ENCODE measurements at places on chromosomes 13 and 19.

DNA sequence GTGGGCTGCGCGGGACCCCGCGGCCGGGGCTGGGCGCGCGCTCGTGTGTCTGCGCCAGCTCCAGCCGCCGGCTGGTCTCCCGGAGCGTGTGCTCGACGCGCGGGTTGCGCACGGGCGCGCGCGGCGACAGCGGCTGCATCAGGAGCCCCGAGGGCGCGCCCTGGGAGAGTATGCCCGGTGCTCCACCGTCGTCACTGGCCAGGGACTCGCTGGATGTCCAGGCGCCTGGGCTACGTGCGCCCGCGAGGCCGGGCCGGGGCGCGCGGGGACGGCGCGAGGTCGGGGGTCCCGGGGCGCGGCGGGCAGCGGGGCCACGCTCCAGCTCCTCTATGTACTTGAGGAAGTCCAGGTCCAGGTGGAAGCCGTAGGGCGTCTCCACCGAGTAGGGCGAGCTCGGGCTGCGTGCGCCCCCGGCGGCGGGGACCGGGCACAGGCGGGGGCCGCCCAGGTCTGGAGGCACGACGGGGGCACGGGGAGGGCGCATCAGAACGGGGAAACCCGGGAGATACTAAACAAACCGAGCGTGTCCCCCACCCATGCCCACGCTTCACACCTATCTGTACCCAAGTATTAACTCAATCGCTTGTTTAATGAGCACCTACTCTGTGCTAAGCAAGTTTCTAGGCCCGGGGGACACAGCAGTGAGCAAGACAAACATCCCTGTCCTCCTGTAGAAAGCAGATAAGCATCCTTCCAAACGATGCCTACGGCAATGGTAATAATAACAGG is 7.6 kb downstream of the KANK3 start:
- DNase-seq, result no peak

- DNase-seq, result peak; percentile 62
These were observed 3.4 kb downstream of the ITGBL1 start for GRCh38 chr13:101455863-101456262.

GRCh38 chr19:21568816-21569493 is 63.6 kb downstream of the ZNF429 start:
- no peak for DNase-seq

DNA sequence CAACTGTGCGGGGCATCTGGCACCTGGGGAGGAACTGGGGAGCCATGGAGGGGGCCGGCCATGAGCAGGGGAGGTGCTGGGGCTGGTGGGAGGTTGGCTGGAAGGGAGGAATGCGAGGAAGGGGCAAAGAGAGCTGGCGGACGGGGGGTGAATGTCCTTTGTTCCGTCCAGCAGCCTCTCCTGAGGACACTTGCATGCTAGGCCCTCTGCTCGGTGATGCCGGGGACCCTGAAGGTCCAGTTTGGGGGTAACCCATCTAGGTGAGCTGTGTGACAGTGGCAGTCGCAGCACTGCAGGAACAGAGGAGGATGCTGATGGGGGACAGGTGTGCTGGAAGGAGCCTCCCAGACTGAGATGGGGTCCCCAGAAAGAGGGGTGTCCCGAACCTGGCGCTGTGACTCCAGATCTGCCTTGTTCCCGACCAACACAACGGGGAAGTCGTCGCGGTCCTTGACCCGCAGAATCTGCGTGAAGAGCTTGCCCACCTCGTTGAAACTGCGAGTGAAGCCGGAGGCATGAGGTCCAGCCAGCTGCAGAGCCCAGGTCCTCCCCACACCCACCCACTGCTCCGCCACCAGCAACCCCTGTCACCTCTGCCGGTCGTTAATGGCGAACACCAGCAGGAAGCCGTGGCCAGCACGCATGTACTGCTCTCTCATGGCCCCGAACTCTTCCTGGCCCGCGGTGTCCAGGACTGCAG is 3.6 kb downstream of the RRAS start:
- DNase-seq, result no peak

DNA sequence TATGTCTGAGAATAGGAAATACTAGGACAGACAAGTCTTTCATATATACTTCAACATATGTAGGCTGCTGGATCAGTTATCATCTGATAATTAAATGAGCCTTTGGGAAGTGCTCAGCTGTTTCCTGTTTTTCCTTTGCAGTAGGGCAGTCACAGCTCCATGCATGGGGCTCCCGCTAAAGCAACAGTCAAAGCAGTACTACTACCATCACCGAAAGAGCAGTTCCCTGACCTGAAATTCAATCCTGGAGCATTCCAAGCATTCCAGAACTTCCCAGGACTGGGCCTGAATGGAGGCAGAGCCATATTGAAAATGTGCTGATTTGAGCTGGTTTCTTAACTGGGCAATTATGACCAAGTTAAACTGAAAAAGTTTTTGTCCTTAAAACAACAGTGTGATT is 20.5 kb downstream of the MICU2 start:
- DNase-seq, result peak; percentile 29

GRCh38 chr19:45444318-45445041 is 20.8 kb upstream of the ERCC1 start:
- DNase-seq, result peak; percentile 72

GRCh38 chr19:50380137-50380536 is 3.9 kb downstream of the NR1H2 start:
- DNase-seq, result no peak

DNA sequence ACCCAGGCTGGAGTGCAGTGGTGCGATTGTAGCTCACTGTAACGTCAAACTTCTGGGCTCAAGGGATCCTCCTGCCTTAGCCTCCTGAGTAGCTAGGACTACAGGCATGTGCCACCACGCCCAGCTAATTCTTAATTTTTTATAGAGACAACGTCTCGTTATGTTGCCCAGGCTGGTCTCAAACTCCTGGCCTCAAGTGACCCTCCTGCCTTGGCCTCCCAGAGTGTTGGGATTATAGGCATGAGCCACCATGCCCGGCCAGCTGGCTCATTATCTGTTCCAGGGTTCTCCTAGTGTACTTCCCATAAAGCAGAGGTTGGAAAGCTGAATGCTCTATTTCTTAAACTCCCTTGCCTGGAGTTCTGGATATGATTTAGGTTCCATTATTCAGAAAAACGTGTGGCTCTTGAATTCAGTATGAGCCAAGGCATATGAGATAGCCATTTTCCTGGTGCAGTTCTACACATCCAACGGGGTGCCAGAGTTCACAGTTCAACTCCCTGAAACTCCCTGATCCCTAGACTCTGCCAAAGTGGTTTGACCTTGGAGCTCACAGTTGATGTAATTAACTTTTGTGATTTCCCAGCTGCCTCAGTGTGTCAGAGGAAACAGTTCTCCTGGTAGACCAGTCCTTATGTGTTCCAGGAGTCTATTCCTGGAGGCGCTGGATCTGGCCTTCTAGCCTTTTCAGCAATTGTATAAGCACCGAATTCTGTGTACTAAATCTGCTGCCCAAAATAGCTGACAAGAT is 21.6 kb downstream of the GPR183 start:
- DNase-seq, result no peak

- no peak for DNase-seq
These were observed 1343.9 kb upstream of the PCDH9 start for GRCh38 chr13:68574053-68574452.

DNA sequence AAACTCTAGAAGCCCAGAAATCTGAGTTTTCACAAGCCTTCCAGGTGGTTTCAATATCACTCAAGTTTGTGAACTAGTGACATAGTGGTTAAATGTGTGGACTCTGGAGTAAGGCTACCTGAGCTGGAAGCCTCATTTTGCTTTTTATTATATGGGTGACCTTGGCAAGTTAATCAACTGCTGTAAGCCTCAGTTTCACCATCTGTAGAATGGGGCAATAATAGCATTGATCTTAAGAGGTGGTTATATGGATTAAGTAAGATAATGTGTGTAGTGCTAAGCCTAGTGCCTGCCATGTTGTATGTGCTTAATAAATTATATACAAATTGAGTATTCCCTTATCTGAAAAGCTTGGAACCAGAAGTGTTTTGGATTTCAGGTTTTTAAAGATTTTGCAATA is 65.5 kb upstream of the SIAH3 start:
- no peak for DNase-seq

DNA sequence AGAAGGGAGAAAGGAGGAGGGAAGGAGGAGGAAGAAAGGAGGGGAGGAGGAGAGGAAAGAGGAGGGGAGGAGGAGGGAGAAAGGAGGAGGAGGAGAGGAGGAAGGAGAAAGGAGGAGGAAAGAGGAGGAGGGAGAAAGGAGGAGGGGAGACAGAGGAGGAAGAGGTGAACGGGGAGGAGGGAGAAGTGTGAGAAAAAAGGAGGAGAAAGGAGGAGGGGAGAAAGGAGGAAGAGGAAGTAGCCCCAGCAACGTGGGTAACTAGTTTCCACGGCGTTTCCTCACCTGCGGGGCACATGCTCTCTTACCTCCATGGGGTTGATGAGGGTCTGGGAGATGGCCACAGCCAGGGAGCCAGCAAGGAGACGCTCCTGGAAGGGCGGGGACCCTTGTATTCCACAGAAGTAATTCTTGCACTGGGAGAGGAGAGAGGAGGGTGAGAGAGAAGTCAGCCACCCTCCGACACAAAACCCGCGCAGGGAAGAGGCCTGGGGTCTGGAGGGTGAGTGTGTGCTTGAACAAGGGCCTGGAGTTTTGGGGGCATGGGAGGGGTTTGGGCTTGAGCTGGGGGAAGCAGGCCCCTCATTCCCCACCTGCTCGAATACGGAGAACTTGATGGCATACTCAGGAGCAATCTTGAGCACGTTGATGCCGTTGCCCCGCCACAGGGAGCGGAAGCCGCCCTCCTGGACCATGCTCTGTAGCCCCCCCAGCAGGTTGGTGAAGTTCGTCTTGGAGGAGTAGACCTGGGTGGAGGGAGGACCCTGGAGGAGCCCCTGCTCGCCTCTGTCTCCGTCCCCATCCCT is 3.9 kb downstream of the SLC25A41 start:
- DNase-seq, result no peak

DNA sequence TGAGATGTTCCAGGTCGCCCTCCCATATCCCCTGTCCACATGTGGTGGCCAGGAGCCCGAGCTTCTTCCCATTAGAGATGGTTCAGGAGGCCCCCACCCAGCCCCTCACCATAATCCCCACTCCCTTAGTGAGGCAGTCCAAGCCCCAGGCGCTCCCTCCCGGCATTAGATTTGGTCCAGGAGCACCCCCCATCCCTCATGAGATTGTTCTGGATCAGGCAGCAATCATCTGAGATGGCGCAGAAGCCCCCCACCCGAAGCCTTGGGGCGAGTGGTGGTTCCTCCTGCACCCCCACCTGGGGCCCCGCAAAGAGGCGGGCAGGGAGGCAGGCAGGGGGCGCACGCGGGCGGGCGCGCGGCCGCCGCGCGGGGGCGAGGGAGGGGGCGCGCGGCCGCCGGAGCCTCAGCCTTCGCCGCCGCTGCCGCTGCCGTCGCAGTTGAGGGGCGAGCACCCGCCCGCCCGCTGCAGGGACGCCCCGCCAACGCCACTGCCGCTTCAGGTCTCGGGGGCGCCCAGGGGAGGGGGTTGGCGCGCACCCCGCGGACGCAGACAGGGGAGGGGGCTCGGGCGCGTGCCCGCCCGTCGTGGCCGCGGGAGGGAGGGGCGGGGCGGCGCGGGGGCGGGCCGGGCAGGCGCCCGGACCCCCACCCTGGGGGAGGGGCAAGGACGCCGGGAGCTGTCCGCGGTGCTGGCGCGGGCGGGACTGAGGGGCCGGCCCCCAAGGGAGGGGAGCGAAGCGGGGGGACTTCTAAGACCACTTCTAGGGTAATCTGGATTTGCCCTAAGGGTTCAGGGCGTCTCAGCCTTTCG is 46.4 kb upstream of the SHKBP1 start:
- DNase-seq, result peak; percentile 41

GRCh38 chr19:30666301-30666803 is 294.2 kb downstream of the ZNF536 start:
- peak; percentile 37 for DNase-seq

- no peak for DNase-seq
These were observed 1.5 kb upstream of the CDX2 start for GRCh38 chr13:27970382-27971235.

GRCh38 chr19:49637821-49638738 is 1.9 kb downstream of the RRAS start:
- DNase-seq, result peak; percentile 68

DNA sequence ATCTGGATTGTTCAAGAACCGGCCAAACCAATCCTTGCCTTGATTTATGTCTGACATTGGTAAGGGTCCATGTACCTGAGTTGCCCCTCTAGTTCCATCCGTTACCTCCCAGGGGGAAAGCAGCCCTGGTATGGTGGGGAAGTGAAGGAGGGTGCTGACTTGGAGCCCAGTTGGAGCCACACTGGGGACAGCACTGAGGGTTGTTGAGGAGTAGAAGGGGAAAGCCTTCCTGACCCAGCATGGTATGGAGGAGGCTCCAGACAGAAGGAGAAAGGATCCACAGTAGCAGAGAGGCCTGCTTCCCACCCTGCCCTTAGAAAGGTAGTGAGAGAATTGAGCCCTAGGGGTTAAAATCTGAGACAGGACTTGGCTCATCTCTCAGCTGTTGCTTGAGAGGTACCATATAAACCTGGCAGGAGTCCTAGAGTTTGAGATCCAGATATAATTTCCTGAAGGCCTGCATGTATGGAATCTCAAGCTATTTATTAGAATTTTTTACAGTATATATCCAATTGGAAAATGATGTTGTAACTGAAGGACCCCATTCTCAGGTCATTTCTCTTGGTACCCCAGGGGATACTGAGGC is 16.7 kb upstream of the FCGBP start:
- DNase-seq, result no peak

- DNase-seq, result no peak
These were observed 91.4 kb upstream of the SLC10A2 start for GRCh38 chr13:103157434-103158145.

DNA sequence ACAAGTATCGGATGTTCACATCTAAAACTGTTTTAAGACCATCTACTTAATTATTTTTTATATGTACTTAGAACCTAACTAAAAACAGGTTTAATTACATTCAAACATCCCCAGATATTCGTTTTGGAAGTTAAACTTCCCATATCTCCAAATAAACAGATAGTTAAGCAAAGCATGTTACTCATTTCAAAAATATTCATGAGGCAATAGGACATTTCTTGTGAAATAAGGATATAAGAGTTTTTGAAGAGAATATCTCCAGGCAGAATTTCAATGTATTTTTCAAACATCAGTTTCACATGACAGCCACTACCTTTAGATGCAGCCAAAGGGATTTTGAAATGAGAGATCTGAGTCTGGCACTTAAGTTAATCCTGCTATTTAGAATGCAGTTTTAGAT is 697.5 kb downstream of the SLITRK1 start:
- DNase-seq, result no peak

- no peak for DNase-seq
These were observed 6.0 kb downstream of the FAM187B start for GRCh38 chr19:35222373-35223015.

- DNase-seq, result no peak
These were observed 45.1 kb upstream of the CEACAM21 start for GRCh38 chr19:41530761-41531301.

GRCh38 chr13:22336460-22336859 is 665.6 kb downstream of the FGF9 start:
- no peak for DNase-seq

GRCh38 chr19:39080431-39080830 is 3.7 kb upstream of the ACP7 start:
- DNase-seq, result no peak

- DNase-seq, result peak; percentile 87
These were observed 655 bp upstream of the S1PR5 start for GRCh38 chr19:10517760-10518443.

- DNase-seq, result no peak
These were observed 92.9 kb downstream of the DNAJC15 start for GRCh38 chr13:43116242-43116641.

Data from HTR-8/SVneo (cell line).